NCI-H524 (cell line): ENCODE measurements at places on chromosomes 6 and 20.

GRCh38 chr6:100691972-100692371 lies 189.2 kb downstream of the ASCC3 start:
- DNase-seq: no peak

DNA sequence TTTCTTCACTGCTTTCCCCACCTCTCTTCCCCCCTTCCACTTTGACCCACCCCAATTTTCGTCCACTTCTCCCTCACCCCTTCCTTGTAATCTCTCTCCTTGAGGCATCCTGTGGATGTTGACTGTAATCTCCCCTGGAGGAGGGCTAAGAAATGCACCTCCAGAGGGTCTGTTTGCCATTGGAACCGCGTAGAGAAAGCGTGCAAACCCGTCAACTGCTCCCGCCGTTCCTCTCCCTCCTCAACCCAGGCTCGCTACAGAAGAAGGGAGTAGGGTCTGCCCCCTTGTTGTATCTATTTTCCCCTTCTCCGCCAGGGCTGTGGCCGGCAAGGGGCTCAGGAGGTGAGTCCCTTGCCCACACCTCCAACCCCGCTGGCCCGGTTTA lies 502 bp upstream of the HTR1E start:
- DNase-seq: no peak

GRCh38 chr20:54044156-54044555 lies 26.2 kb downstream of the BCAS1 start:
- DNase-seq: no peak

- DNase-seq: no peak
Observed at GRCh38 chr6:153015094-153015640, 12.7 kb upstream of the MTRF1L start.

GRCh38 chr6:166450167-166450873 lies 67.6 kb upstream of the MPC1 start:
- no peak for DNase-seq
